Right kidney (tissue), 9 donors: ENCODE measurements at places on chromosomes 16 and 17.

- no peak for DNase-seq
Measured at GRCh38 chr17:79955167-79955549, 80.5 kb downstream of the TBC1D16 start.

- DNase-seq: no peak
Measured at GRCh38 chr16:1907226-1907860, 10.9 kb downstream of the HS3ST6 start.

DNA sequence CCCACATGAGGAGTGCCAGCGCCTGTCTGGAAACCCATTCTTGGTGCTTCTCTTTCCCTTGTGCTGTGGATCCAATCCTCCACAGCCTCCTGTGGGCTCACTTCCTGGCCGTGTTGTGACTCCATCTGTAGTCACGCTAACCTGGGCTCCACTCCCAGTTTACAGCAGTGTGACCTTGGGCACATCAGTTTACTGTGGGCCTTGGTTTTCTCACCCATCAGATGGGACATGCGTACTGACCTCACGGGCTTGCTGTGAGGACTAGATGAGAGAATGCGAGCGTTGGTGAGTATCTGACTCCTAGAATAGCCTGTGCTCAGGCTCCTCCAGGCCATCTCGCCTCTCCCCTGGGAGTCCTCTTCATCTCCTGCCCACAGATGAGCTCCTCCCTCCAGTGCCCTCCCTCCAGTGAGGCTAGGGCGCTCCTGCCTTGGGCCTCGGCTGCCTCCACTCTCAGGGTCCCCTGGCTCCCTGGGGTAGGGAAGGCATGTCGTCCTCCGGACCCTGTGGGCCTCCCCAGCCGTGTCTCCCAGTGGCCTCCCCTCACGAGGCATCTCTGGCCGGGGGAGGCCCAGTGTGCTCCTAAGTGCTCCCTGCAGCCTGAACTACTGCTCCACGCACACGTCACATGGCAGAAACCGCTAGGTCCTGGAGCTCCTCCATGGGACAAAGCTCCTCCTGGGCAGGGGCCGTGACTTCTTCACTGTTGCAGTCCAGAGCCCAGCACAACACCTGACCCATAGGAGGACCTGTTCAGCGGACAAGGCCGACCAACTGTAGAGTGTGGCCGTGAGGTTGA, 5.2 kb upstream of the FOXJ1 start:
- DNase-seq: no peak

DNA sequence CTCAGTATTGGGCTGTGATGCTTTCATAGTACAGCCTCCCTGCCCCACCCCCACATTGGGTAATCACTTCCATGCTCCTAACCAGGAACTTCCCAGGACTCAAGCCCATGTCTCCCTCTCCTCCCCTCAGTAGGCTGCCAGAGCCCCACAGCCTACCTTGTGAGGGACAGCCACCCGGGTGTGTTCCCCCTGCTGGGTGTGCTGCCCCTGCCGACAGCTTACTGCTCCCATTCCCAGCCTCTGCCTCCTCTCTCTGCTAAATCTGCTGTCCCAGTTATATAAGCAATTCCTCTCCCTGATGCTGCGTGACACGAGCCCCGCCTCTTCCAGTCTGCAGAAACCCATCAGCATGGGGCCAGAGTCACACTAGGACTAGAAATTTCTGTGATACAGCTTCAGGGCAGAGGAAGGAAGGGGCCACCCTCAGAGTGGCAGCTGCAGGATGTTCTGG, at the start of gene RSKR:
Gene RSKR (minus strand): TSS at position 255 of the 451 bp plus-strand sequence. CDS start 24 bp downstream, at position 231.
- no peak for DNase-seq

- DNase-seq: no peak
Measured at GRCh38 chr17:34068571-34068970, 186.5 kb upstream of the CCL2 start.

DNA sequence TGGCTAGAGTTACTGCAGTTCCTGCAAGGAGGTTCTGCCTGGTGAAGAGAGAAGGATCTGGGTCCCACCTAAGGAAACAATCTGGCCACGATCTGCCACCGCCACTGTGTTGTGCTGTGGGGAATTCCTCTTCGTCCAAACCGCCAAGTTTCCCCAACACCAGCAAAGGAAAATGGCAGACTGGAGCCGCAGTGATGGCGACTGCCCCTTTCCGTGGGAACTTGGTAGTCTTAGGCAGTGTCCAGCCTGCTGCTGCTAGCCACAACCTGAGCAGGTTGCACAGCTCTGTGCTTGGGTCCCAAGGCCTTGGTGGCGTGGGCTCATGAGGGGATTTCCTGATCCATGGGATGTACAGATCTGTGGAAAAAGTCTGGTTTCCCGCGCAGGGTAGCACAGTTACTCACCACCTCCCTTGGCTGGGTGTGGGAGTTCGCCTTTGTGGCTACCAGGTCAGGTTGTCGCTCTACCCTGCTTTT, 28.6 kb downstream of the NFATC3 start:
- no peak for DNase-seq

DNA sequence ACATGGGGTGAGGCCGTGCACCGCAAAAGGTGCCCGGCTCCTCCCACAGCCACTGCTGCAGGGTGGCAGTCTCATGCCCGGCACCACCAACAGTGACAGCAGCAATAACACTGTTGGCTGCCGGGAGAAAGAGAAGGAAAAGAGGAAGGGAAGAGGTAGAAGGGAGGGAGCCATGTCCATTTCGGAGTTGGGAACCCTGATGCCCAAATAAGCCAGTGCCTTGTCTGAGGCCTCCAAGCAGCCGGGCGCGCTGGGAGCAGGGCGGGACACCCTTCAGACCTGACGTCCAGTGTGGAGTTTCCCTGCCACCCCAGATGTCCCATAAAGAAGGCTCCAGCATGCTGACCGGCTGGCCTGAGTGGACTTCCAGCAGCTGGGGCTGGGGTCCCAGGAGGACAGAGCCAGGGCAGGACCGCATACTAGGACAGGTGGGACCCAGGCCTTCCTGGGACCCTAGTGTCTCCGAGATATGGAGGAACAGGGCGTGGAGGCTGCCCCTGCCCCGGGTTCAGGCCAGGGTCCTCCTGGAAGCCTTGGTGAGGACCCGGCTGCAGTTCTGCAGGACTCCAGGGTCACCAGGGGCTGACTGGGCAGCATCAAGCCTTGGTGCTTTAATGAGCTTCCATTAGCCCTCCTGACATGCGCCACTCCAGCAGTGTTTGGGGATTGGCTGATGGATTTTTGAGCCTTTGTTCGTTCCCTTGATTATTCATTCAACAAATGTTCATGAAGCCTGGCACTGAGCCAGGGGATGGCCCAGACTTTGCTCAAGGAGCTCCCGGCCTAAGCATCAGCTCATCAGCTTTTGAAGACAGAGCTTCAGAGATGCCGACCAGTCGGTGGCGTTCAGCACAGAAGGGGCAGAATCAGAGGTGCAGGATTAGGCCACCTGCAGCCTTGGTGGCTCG, 223.6 kb upstream of the CIBAR2 start:
- no peak for DNase-seq
